Sciatic nerve (tissue), 2 donors: ENCODE measurements at places on chromosomes 2 and 18. TPM values are rescaled to one million over a fixed set of nuclear protein-coding genes. Genes with fewer than 3 reads are reported as not detected.

Gene TMEM198
- total RNA-seq: 2.1 TPM

Gene DNAJC5G
- not detected for total RNA-seq

Gene GCFC2
- total RNA-seq: 27.0 TPM

Gene PNKD
- 56.3 TPM for total RNA-seq

Gene UBE2F
- total RNA-seq: 32.6 TPM

Gene SKOR2
- total RNA-seq: not detected

Gene REG1B
- total RNA-seq: 2.3 TPM

Gene ASB18
- not detected for total RNA-seq

Gene SLC23A3
- 3.3 TPM for total RNA-seq

Gene CACNB4
- total RNA-seq: 11.4 TPM

Gene IL1A
- 0.18 TPM for total RNA-seq

Gene ABCG8
- total RNA-seq: not detected

Gene PTPRN
- 0.58 TPM for total RNA-seq

Gene AOX1
- total RNA-seq: 35.1 TPM

Gene NUP35
- 21.1 TPM for total RNA-seq

Gene TUBA4B
- total RNA-seq: not detected

Gene SLC19A3
- total RNA-seq: 7.1 TPM

Gene KLHL14
- total RNA-seq: 0.45 TPM

Gene TDRD15
- 0.13 TPM for total RNA-seq

Gene HOXD8
- total RNA-seq: 11.9 TPM

Gene POTEC
- total RNA-seq: not detected

Gene NTSR2
- total RNA-seq: not detected

Gene C2orf80
- total RNA-seq: not detected

Gene GKN1
- total RNA-seq: not detected

Gene PPP4R1
- total RNA-seq: 145 TPM

Gene SALL3
- total RNA-seq: 0.09 TPM

Gene PLA2R1
- 31.6 TPM for total RNA-seq

Gene NMUR1
- 1.4 TPM for total RNA-seq

Gene SPATA3
- total RNA-seq: not detected

Gene DUSP2
- 7.3 TPM for total RNA-seq

Gene CDH19
- 160 TPM for total RNA-seq

Gene KLHL41
- 1.8 TPM for total RNA-seq

Gene HRH4
- 0.36 TPM for total RNA-seq

Gene ANKRD30BL
- not detected for total RNA-seq
